IMR-90 (cell line): ENCODE measurements at places on chromosomes 13 and 19. TPM values are rescaled to one million over a fixed set of nuclear protein-coding genes. Genes with fewer than 3 reads are reported as not detected.
A peak's percentile ranks its signal among the peaks of the same experiment; 100 is the strongest.

The HPN gene
- total RNA-seq, result not detected in 2 replicates

The SPTBN4 gene
- total RNA-seq, result 0.72 and 0.83 TPM in 2 replicates

The ZFP36 gene
- 1.4 and 3.1 TPM in 2 replicates for total RNA-seq

DNA sequence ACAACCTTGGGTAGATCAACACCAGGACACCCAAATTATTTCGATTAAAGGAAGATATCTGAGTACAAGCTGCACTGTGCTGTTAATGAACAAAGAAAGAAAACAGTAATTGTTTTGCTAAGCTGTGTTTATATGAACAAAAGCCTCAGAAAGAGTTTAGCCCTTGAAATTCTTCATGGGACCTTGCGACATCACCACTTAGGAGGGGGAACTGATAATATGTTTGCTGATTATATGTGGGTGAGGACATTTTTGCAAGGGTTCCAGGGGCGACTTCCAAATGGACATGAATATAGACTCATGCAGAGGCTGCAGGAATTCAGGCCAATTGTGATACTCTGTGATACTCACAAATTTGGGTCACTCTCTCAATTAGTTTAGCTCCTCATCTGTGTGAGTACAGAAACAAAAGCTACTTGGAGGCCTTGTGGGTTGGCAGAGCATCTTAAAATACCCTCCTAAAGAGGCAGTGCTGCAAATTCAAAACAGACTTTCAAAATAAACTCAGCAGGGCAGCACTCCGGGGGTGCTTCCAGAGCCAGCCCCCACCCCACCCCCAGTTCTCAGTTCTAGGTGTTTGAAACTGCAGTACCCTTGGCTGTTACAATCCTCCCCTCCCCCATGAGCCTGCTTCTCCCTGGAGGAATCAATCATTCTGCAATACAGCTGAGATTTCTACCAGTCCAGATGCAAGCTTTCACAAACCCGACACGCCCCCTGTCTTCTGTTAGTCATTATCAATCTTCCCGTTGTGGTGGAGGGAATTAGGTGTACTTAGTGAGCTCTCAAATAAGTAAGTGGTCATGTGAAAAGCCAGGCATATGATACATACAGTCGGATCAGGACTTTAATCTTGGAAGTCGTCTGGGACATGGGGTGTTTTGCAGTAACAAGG lies 97.0 kb upstream of the MBNL2 start:
- H3K27ac ChIP-seq, result peak overlapping the region; percentile 69; the same call in 1 of the 2 replicates
- no peaks in the 10 kb centered on the region for H3K36me3 ChIP-seq
- peak; percentile 74 for DNase-seq
- H3K4me1 ChIP-seq, result peaks cover 28% of the 10 kb centered on the region
- no peak overlapping the region for H3K4me3 ChIP-seq
- no peaks in the 10 kb centered on the region for H3K27me3 ChIP-seq

DNA sequence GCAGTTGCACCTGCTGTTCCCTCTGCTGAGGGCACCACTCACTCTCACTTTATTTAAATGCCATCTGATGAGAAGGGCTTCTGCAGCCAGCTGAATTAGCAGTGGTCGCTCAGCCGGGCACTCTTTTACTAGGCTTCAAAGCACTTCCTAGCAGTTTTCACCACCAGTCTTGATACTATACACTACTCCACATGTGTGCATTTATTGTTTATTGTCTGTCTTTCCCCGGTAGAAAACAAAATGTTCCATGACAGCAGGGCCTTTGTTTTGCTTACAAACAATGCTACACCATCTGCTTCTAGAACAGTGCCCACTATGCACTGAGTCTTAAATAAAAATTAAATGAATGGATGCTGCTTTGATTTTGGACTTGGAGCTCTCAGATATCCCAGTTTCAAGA lies 404.9 kb downstream of the FGF14 start:
- no peak for DNase-seq
- no peaks in the 10 kb centered on the region for H3K4me1 ChIP-seq
- H3K4me3 ChIP-seq, result no peak overlapping the region
- H3K27ac ChIP-seq, result no peak overlapping the region

DNA sequence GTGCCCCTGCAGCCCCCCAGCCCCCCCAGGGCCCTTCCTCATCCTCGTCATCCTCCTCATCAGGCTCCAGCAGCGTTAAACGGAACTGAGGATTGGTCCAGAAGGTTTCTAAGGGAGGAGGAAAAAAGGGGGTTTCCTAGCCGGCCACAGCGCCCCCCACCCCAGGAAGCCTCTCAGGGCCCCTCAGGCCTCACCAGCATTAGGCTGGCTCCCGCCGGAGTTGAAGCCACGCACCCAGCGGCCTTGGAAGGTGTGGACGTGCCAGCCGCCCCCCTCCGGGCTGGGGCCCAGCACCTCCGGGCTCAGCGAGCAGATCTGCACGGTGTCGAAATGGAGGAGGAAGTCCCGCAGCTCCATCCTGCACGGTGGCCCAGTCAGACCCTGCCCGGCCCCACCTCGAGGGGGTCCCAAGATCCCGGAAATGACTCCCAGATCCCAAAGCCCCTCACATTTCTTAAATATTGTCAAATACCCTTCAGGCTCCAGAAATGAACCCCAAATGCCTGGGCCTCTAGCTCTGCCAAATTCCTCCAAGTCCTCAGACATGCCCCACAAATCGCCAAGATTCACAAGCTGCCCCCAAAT lies 6.9 kb downstream of the CAPN12 start:
- H3K36me3 ChIP-seq, result no peaks in the 10 kb centered on the region
- H3K27me3 ChIP-seq, result no peaks in the 10 kb centered on the region
- peaks cover 13% of the 10 kb centered on the region for H3K4me1 ChIP-seq
